ENCODE measurements at places on chromosomes 12 and 14.

GRCh38 chr12:78156751-78157150, 326.1 kb downstream of the NAV3 start:
- no peak for DNase-seq

GRCh38 chr14:78307671-78308070, 137.5 kb downstream of the NRXN3 start:
- no peak for DNase-seq

DNA sequence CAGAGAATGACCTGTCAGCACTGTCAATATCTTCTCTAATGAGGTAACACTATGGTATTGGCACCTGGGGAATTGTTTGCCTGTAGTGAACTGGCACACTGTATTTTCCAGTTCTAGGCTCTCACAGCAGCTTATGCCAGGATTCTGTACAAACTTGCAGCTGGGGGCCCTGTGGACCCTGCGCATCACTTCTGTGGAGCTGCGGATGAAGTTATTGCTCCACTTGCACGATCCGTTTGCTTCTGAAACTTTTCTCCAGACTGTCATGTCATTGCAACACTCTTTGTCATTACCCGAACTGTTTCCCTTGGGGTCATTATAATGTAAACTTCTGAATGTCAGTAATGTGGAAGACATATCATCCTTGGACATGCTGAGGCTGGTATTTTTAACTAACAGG, 3.9 kb downstream of the RNASE11 start:
- DNase-seq, result no peak

GRCh38 chr14:55388160-55388559, 23.5 kb downstream of the ATG14 start:
- DNase-seq, result no peak

DNA sequence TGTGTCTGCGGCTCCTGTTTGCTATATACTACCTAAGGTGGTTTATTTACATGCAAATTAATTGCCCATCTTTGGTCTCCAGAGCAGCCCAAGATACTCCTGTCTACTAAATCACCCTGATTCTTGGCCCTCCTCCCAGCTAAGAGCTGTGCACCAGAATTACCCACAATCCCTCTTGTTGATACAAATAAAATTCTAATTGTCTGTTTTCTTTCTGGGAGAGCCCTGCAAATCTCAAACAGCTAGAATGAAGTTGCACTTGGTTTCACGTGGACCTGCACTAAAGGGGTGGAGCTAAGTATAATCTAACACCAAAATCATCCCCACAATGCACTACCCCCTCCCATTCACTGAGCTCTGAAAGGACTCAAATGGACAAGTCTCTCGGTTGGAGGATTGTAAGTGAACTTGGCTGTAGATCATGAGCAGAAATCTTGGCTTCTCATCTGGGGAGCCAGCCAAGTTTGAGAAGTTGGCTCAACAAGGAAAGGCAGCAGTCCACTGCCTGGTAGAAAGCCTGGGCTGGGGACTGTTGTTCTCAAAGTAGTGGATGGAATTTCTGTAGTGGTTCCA, 6.6 kb downstream of the MAX start:
- no peak for DNase-seq

DNA sequence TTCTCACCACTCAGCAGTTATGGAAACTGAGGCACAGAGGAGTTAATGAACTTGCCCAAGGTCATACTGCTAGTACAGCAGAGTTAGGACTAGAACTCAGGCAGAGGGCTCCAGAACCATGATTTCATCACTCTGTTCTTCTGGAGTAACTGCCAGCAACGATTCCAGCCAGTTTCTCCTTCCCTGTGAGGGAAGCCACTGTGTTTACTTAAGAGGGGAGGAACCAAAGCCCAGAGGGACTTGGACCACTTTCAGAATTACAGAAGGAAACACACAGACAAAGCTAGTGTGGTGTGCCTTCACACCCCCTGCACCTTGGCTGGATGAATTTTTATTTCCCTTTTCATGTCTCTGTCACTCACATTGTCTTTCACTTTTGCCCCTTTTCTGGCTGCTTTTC, 398.2 kb downstream of the DPF3 start:
- no peak for DNase-seq

DNA sequence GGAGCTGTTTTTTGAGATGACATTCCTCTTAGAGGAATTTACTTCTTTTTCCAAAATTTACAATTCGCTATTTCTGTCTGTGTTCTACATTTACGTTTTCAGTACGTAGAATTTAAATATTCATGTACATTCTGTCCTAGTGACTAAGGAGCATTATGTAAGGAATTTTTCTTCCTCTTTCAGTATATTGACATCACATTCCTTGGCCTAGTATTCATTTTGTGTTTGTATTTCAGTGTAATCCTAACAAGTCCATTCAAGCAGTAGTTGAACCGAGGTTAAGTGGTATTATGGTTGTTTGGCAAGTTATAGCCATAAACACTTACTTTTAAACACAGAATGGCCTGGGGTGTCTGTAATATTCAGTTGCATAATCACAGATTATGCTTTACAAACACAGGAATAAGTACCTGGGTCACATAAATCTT, 465.2 kb downstream of the PCNX1 start:
- no peak for DNase-seq

DNA sequence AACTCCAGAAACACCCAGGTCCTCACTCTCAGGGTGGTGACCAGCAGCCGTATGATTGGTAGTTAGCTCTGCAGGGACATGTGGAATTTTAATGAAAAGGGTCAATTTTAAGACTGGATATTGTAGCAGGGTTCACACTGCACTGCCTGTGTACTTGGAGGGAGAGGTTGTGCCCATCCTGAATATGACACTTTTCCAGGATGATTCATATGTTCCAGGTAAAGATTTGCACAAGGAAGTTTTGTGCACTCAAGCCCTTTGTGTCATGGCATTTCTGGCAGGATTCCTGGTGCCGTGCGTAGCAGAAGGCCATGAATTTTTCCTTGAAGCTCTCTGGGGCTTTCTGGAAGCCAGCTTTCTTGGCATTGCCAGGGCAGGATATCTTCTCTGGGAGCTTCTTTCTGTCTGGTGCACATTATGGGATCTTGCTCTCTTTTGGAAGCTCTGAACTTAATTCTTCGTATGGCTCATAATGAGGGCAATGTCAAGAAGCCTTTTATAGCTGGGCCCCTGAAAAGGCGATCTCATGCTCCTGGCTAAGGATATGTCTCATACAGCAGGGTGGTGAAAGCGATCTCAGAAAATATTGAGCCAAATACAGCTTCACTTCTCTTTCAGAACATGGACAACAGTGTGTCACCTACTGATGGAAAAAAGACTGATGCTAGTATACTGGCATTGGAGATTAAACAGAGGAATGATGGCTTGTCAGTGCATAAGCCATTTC, 1133.9 kb downstream of the AACS start:
- DNase-seq, result no peak

GRCh38 chr14:101019541-101019940, 116.0 kb upstream of the RTL1 start:
- DNase-seq, result no peak

GRCh38 chr14:43147485-43147884, 1359.6 kb downstream of the FSCB start:
- DNase-seq, result no peak

- DNase-seq, result no peak
Observed at GRCh38 chr12:130200445-130200844, 38.2 kb downstream of the FZD10 start.

- DNase-seq, result no peak
Observed at GRCh38 chr12:32860192-32860591, 36.4 kb downstream of the PKP2 start.

DNA sequence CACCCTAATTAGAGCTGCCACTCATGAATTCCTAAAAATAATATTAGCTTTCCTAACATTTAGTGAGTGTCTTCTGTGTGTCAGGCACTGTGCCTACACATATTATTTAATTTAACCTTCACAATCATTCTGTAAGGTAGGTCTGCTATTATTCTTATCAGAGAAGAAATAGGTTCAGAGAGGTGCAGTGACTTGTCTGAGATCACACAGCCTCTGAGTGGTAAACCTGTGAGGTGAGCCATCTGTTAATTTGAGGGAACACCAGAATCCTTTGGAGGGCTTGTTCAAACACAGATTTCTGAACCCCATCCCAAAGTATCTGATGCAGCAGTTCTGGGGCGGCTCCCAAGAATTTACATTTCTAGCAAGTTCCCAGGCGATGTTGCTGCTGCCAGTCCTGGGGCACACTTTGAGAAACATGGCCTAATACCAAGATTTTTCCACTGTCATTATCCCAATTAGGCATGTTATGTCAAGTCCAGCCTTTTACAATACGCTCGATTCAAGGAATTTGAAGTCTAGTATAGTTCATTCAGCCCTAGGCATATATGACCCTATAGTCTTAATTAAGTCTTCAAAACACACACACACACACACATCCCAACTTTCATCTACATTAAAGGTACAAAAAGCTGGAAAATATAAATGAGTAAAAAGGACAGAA, 19.9 kb upstream of the COX6A1 start:
- no peak for DNase-seq

GRCh38 chr12:50627491-50627890, 122.7 kb downstream of the DIP2B start:
- DNase-seq, result no peak

- DNase-seq, result no peak
Observed at GRCh38 chr12:127241072-127241817, 1025.7 kb upstream of the TMEM132C start.

DNA sequence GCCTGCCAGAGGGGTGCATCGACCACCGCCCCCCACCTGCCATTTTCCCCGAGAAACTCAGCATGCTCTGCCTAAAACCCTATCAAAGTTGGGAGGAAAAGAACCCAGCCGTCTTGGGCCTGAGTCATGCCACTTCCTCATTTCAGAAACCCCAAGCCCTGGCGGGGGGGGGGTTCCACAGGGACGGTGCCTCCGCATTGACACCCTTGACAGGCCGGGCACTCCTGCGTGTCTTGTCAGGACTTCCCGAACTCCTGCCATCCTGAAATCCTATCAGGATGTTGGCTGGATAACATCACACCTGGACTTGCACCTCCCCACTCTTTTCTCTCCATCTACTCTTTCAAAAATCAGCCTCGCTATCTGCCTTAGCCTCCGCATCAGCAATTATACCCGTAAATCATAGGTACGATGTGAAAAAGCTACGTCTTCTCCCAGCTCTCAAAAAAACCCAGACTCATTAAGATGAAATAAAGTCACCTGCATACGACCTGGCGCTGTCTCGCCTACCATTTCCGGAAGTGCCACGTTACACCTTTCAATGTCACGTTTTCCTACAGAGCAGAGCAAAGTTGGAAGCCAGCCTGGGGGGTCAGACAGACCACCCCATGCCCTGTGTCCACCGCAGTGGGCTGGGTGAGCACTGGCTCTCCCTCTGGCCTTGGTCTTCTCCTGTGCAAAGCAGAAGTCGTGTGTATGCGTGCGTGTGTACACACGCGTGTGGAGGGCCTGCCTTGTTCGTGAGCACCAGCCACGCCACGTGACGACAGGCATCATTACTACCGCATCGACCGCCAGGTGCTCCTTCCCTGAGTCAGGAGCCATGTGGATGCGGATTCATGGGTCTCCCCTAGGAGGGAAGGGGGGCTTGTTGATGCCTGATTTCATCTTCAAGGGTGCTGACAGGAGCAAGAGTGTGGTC, 96.7 kb downstream of the RFLNA start:
- DNase-seq, result peak; percentile 68

- DNase-seq, result no peak
Observed at GRCh38 chr14:90556666-90557450, 160.0 kb downstream of the CALM1 start.

DNA sequence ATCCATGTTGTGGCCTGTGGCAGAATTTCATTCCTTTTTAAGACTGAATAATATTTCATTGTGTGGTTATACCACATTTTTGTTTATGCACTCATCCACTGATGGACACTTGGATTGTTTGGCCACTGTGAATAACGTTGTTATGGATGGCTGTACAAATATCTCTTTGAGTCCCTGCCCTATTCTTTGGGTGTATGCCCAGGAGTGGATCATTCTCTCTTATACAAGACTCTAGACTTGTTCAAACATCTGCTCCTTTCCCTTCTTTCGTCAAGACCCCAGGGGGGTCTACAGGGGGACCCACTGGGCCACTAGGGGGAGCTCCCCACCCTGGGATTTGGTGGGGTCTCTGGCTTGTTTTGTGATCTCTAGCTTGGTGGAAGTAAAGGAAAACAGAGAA, 77.4 kb downstream of the FBXL14 start:
- no peak for DNase-seq

GRCh38 chr12:13195250-13195649, 1.3 kb upstream of the EMP1 start:
- no peak for DNase-seq

- no peak for DNase-seq
Observed at GRCh38 chr14:92217936-92218335, 96.2 kb downstream of the CPSF2 start.

DNA sequence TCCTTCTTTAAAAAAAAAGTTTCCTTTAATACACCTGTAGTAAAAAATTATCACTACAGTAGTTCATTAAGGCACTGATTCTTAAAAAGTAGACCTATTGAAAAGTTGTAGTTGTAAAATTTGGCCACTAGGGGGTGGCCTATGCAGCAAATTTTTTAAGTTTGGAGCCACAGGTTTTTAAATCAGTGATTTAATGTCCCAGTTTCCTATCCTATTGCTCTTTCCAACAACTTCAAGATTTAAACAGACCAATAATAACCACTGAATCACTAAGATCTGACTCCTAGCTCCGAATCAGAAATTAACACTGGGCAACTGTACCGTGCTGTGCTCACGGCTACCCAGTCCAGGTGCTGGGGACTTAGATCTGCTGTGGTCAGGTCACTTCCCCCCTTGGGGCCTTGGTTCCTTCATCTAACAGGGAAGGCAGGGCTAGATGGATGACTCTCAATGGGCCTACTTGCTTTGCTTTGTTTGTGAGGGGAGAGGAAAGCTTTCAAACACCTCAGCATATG, 279.3 kb downstream of the MED13L start:
- no peak for DNase-seq

Data from activated CD8-positive, alpha-beta memory T cell treated with anti-CD3 and anti-CD28 coated beads, Interleukin-2, amount 50 U/mL, for 48 hours (primary cell).